ENCODE measurements at places on chromosomes 5 and 9.
A peak's percentile ranks its signal among the peaks of the same experiment; 100 is the strongest.

GRCh38 chr5:176166427-176166826 lies 71.8 kb upstream of the SIMC1 start:
- DNase-seq, result no peak

GRCh38 chr5:72468606-72469005 lies 38.6 kb downstream of the ZNF366 start:
- no peak for DNase-seq

- DNase-seq, result peak; percentile 12
These were observed 32.4 kb downstream of the DDX31 start for GRCh38 chr9:132637351-132637750.

GRCh38 chr5:176334031-176334770 lies 27.4 kb downstream of the KIAA1191 start:
- DNase-seq, result no peak

GRCh38 chr5:135371622-135372232 lies 27.3 kb downstream of the MACROH2A1 start:
- DNase-seq, result no peak

GRCh38 chr9:70656281-70656680 lies 241.8 kb upstream of the KLF9 start:
- no peak for DNase-seq

DNA sequence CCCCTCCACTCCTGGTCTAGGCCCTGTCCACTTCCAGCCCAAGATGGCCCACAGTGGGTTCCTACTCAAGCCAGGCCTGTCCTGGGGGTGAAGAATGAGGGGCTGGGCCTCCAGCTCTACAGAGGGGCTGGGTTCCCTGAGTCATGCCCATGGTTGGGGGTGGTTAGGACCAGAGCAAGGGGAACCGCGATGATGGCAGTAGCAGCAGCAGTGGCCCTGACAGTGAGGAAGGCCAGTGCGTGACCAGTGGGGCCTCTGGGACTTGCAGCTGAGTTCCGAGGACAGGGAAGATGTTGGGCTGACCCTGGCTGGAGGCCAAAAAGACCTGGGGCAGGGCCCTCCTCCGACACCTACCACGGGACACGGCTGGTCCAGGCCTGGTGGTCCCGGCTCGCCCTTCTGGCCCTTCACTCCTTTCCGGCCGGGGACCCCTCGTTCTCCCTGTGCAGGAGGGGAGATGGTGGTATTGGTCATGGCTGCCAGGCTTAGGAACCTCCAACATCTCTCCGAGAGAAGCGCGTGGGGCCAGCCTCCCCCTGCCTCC lies 9.2 kb upstream of the PHYKPL start:
- no peak for DNase-seq
